ENCODE measurements at places on chromosomes 1 and 21.

- no peak for DNase-seq
Observed at GRCh38 chr21:20329636-20330035, 668.6 kb upstream of the NCAM2 start.

- no peak for DNase-seq
Observed at GRCh38 chr1:45490121-45490625, 790 bp downstream of the TESK2 start.

DNA sequence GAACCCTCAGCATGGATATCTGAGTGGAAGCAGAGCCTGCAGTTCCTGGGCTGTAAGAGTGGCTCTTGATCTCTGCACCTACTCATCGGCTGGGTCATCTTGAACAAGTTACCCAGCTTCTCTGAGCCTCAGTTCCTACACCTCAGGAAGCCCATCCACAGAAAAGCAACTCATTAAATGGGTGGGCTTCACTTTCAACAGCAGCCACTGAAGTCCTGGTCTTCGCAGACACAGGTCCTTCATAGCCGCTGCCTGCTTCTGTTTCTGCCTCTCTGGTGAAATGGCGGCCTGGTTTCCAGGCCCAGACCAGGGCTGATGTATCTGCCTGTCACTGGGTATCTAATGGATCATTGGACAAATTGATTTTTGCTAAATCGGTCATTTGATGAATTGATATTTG is 571.4 kb downstream of the PTPRU start:
- DNase-seq, result no peak

- no peak for DNase-seq
Observed at GRCh38 chr1:90561911-90562310, 155.2 kb downstream of the BARHL2 start.

GRCh38 chr1:167332503-167332902 is 111.8 kb downstream of the POU2F1 start:
- DNase-seq, result no peak

DNA sequence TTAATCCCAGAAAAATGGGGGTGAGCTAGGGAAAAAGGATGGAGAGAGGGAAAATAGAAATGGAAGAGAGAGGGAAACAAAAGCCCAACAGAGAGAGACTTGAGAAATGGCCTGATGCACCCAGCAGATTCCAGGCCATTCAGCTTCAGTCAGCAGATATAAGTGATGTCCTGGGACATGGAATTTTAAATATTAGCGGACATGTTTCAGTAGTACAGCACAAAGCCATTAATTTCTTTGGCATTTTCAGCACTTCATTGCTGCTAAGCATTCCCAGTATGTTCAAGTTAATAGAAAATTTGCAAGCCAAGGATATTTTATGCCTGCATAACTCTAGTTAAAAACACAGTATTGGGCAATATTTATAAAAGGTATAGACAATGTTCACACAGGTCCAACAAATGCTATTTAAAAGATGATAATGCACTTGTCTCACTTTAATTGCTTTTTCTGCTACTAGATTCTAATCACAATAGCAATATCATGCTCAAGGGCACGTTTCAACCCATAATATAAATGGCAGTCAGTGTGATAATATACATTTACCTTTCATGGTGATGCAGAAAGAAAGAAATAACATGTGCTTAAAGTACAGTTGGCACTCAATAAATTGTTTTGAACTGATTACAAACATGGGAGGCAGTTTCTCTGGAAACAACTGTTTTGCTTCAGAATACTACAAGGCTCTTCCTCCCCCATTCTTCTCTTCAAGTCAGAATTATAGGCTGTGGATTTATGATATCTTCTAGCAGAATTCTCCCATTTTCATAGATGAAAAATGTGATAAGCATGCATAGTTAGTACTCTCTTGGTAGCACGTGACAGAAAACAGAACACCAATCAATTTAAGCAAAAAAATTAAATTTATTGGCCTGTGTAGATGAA is 108.1 kb upstream of the MAGI3 start:
- no peak for DNase-seq

DNA sequence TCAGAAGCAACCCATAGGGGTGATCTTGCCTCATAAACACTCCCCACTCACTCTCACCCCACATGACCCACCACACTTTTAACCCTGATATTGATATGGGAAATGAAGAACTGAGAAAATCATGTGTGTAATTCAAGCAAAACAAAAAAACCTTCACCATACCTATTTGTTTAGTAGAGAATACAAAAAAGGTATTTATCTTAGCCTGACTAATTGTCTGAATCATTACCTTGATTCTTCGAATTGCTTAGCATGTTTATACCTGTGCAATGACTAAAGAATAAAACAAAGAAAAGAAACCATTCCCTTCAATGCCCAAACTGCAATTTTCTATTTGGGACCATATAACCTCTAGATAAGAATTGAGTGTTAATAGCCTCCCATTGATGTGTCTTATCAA is 1.8 kb downstream of the CLDN17 start:
- no peak for DNase-seq

- no peak for DNase-seq
Observed at GRCh38 chr1:182244451-182244850, 147.1 kb downstream of the GLUL start.

DNA sequence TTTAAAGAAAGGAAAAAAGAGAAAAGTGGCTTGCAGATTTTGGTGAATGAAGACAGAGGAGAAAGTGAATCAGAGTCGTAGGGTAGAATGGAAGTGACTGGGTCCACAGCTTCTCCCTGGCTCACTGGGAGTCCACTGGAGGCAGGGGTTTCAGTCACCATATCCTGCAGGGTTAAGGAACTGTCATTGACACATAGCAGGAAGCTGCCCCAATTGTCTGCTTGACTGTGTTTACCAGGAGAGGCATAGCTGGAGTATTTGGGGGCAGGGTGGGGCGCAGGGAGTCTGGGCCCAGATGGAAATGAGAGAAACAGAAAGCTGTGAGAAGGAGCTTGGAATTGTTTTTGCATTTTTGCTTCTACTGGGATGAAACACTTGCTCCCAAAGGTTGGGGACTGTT is 228.8 kb upstream of the CSF3R start:
- no peak for DNase-seq

- DNase-seq, result no peak
Observed at GRCh38 chr1:201376464-201377374, 761 bp downstream of the TNNT2 start.

GRCh38 chr1:91783423-91784170 is 102.4 kb downstream of the TGFBR3 start:
- DNase-seq, result no peak

DNA sequence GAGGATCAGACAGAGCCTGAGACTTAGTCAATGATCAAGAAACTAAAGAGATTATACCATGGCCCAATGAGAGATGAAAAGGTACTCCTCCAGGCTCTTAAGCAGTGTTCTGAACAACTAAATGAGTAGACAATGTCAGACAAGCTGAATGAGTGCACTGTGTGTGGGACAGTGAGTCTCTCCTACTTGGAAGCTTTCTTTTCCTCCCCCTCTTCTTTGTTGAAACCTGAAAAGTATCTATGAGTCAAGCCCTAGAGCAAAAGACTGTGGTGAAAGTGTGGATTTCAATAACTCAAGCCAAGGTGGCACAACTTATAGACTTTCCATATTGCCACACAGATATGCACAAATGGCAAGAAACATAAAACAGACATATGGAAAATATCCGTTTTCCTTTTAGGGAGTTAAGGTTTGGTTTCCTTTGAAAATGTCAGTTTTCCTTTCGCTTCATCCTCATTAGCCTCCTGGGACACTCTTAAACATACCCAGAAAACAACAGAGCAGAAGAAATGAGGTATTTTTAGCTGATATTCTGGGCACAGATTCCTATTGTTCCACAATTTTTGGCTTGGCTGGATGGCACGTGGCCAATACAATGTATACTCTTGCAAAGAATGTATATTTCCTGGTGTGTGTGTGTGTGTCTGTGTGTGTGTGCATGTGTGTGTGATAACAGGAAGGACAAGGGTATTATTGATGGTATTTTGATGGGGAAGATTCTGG is 96.6 kb downstream of the LMX1A start:
- DNase-seq, result no peak

- no peak for DNase-seq
Observed at GRCh38 chr1:218079347-218079746, 205.7 kb upstream of the RRP15 start.

- DNase-seq, result no peak
Observed at GRCh38 chr1:86756062-86756406, 51.7 kb downstream of the SH3GLB1 start.

- DNase-seq, result no peak
Observed at GRCh38 chr1:109991400-109991925, 6.9 kb downstream of the AHCYL1 start.

DNA sequence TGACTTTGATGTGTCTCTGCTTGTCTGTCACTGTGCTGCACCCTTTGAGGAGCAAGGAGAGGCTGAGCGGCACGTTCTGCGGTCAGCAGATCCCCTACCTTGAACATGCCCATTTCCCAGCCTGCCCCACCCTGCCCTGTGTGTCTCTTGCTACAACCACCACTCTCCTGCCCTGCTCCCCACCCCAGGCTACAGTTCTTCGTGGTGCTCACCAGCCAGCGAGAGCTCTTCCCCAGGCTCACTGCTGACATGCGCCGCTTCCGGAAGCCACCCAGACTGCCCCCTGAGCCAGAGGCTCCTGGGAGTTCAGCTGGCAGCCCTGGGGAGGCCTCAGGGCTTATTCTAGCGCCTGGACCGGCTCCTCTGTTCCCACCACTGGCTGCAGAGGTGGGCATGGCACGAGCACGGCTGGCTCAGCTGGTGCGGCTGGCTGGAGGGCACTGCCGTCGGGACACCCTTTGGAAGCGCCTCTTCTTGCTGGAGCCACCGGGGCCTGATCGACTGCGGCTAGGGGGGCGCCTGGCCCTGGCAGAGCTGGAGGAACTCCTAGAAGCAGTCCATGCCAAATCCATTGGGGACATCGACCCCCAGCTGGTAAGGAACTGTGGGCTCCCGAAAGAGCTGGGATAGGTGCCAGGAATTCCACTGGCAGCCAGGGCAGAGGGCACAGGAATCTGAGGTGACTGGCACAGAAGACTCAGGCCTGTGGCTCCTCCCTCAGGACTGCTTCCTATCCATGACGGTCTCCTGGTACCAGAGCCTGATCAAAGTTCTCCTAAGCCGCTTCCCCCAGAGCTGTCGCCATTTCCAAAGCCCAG is 5.6 kb downstream of the HYI start:
- no peak for DNase-seq

- DNase-seq, result no peak
Observed at GRCh38 chr1:186183970-186184628, 191.0 kb downstream of the TPR start.

GRCh38 chr1:208526613-208527125 is 282.5 kb upstream of the PLXNA2 start:
- no peak for DNase-seq

GRCh38 chr1:94258873-94259331 is 21.5 kb upstream of the ARHGAP29 start:
- peak; percentile 46 for DNase-seq

DNA sequence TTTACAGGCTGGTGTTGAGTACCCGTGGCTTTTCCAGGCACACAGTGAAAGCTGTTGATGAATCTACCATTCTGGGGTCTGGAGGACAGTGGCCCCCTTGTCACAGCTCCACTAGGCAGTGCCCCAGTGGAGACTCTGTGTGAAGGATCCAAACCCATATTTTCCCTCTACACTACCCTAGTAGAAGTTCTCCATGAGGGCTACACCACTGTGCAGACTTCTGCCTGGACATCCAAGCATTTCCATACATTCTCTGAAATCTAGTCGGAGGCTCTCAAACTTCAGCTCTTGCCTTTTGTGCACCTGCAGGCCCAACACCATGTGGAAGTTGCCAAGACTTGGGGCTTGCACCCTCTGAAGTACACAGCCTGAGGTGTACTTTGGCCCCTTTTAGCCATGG is 227.8 kb downstream of the BACH1 start:
- DNase-seq, result no peak

DNA sequence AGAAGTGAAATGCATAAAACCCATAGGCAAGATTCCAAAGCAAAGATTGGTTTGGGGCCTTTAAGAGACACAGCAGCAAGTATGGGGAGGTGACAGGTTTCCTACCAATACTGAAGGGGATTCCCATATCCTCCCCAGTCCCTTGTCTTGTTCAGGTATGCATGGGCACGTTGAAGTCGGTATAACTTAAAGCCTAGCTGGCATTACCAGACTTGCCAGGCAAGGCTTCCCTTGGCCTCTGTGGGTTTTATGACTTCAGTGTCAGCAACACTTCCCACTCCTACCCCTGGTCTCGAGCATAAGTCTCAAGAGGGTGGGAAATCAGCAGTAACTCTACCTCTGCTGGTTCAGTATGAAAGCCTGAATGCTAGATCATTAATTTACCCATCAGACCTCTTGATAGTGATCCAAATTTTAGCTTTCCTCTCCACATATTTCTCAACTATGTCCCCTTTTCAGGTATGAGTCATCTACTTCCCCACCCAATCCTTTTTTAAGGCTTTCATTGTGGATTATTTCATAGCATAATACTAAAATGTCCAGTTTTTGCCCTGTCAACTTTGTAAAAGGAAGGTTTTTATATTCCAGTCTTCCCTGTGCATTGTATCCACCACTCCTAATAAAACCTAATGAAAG is 6.8 kb downstream of the CYP4X1 start:
- no peak for DNase-seq

- DNase-seq, result no peak
Observed at GRCh38 chr1:87143413-87144135, 185.1 kb upstream of the LMO4 start.

- no peak for DNase-seq
Observed at GRCh38 chr1:233459470-233459945, 132.0 kb downstream of the MAP3K21 start.

DNA sequence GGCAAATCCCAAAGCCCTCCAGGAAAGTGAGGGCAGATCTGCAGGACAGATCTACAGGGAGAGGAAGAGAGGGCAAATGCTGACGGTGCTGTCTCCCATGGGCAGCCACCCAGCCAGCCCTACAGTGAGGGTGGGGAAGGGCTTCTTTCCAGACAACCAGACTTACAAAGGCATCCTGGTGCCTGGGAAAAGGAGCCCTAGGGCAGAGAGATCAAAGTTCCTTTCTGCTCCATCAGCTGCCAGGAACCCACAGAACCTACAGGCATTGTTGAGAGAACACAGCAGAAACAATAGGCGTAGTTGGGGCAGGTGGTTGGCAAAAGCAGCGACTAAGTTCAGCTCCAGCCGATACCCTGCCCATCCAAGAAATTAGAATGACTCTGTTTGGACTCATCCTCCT is 332.4 kb downstream of the KCNH1 start:
- DNase-seq, result no peak

GRCh38 chr1:156251527-156251926 is 3.7 kb upstream of the PAQR6 start:
- DNase-seq, result no peak
